ENCODE measurements at places on chromosomes 7 and 10.

- DNase-seq = peak; percentile 39
Measured at GRCh38 chr10:78473006-78473405, 439.3 kb downstream of the RPS24 start.

GRCh38 chr7:22240904-22241571 is 115.9 kb downstream of the RAPGEF5 start:
- DNase-seq = no peak

DNA sequence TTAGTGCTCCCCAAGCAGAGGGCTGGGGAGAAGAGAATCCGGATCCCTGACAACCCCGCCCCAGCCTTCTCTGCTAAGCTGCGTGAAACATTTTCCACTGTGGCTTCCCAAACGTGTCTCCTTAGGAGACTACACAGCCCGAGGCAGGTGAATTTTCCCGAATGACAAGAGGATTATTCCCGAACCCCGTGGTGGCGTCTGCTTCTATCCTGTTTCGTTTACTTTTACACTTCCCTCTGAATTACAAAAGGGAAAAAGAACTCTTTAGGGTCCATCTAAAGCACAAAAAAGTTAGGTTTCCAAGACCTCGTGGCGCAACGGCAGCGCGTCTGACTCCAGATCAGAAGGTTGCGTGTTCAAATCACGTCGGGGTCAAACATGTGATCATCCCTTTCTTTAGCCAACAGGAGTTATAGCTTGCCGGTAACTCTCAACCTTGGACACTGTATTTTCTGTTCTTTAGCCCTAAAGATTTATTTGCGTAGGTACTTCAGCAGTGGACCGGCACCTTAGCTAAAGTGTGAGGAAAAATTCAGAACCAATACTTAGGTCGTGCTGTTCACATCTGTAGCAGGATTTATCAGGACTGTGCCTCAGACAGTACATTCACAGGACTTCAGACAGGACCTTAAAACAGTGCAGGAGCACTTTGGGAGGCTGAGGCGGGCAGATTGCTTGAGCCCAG is 3.2 kb upstream of the ZNF789 start:
- DNase-seq = peak; percentile 25

DNA sequence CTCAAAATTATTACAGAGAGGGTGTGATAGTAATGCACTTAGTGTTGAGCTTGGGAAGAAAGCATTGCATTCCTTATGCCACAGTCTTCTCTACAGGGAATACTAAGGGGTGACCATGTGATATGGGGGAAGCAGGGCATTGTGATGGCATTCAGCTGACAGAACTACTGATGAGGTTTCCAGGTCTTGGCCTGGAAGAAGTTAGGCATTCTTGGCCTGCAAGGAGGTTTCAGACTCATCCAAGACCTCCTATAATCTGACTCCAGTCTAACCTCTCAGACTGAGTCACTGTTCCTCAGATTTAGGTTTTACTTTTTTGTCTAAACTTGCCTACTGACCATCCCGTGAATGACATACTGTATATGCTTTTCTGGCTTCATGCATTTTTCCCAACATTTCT is 7.9 kb downstream of the STMP1 start:
- DNase-seq = no peak

GRCh38 chr10:15068802-15069201 is 19.8 kb downstream of the ACBD7 start:
- no peak for DNase-seq

DNA sequence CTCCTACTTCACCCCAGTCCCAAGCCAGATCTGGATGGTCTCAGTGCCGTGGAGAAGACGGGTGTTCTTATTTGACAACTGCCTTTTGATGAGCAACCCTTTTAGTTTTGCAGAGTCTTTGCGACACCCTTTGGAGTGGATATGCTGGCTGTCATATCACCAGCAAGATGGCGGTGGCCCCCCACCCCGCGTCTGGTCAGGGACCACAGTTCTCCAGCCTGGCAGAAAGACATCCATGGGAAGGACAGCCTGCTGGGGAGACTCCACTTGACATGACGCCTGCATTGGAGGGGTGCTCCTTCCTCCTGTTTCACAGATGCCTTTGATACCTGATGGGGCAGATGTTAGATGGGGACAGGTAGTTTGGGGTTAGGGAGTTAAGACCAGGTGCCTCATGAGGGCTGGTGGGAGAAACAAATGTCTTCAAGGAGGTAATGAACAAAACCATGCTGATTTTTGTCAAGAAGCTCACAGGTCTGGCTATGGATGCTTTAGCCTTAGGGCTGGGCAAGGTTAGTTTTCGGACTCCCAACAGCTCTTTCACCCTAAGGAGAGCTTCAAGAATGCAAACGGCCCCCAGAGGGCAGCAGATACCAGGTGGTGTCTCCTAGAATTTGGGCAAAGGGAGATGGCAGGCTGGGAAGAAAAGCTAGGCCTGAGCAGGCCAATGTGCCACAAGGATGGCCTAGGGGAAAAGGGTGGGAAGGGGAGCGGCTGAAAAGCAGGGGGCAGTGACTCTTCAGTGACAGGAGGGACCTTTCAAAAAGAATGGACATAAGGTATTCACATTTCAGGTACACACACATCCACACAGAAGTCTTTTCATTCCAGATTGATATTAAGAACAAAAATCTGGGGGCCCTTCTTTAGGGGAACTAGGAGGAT is 95.2 kb downstream of the CLEC2L start:
- peak; percentile 64 for DNase-seq

DNA sequence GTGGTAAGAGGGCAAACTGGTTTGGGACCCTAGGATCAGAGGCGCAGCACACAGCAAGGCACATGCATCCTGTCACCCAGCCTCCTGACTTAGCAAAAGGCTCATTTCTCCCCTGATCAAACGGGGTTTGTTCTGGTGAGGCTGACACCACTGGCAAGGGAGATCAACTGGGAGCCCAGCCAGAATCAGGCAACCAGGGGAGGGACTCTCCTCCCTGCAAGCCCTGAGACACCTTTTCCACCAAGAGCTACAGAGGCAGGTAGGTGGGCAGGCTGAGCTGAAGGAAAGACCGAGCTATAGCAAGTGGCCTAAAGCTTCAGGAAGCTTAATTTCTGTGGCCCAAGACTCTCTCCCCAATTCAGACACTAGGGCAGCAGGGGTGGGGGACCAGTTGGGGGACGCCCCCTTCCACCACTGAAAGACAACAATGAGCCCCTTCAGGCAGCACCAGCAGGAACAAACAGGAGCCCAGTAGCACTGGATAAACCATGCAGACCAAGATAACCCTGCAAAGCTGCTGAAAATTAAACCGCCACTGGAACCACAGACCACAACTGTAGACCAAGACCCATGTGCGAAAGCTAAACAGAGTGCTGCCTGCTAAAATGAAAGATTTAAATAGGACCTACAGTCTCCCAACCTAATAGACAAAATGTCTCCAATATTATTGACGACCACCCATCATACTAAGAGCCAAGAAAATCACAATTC is 27.1 kb upstream of the SAR1A start:
- no peak for DNase-seq

GRCh38 chr7:116176226-116176625 is 34.1 kb upstream of the TES start:
- DNase-seq = no peak

DNA sequence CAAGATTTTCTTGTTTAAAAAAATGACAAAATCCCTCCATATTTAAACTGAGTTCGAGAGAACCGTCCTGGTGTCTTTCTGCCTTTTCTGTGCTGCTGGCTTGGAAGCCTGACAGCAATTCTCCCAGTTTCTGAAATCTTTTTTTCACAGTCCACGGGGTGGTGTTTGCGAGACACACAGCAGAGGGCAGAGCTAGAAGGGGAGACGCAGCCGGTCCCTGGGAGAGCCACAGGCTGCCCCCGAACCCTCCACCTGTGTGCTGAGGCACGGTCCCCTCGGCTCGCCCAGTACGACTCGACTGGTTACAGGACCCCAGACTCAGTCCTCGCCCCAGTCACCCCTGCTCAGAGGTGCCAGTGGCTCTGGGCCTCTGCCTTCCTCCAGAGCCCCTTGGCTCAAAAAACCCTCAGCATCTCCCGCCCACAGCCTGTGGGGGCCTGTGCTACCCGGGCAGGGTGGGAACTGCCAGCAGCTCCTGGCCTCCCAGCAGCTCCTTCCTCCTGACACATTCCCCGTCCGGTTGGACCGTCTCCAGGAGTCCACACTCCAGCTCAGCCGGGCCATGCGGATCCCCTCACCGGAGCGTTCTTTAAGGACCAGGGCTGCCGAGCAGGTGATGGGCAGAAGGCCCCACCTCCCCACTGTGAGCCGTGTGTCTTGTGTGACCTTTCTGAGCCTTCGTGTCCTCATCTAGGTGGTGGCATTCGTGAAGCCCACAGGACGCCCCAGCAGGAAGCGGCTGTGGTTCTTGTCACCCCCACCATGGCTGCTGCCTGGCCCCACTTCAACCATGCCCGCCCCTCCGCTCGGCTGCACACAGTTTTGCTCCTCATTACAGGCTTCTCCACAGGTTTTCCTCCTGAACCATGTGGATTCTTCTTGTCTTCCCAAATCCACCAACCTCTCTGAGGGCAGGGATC is 52.3 kb upstream of the EN2 start:
- DNase-seq = peak; percentile 29

DNA sequence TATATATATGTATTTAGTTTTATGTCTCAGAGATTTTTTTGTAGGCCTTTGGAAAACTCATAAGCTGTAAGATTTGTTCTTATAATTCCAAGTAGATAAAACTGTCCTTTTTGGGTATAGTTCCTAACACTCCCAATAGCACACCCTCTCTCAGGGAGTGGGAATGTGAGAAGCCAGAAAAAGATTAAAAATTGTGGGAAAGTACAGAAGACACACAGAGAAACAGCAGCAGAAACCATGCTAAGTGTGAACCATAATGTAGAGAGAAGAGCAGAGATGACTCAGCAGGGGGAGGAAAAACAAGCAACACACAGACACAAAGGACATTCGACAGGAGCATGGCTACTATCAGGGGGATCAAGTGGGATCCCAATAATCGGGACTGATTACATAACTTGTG is 401.6 kb downstream of the MAGI2 start:
- DNase-seq = no peak

DNA sequence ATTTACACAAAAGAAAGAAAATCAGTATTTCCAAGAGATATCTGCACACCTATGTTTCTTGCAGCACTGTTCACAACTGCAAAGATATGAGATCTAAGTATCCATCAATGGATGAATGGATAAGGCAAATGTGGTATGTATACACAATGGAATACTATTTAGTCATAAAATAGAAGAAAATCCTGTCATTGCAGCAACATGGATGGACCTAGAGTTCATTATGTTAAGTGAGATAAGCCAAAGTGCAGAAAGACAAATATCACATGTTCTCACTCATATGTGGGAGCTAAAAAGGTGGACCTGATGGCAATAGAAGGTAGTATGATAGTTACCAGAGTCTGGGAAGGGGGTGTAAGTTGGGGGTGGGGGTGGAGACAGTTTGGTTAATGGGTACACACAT is 1171.6 kb downstream of the SORCS1 start:
- no peak for DNase-seq

- DNase-seq = no peak
Measured at GRCh38 chr7:41787651-41788350, 84.9 kb upstream of the INHBA start.

GRCh38 chr10:122702275-122702674 is 2.6 kb upstream of the C10orf120 start:
- DNase-seq = no peak

GRCh38 chr10:123621916-123622315 is 44.2 kb upstream of the GPR26 start:
- DNase-seq = no peak

DNA sequence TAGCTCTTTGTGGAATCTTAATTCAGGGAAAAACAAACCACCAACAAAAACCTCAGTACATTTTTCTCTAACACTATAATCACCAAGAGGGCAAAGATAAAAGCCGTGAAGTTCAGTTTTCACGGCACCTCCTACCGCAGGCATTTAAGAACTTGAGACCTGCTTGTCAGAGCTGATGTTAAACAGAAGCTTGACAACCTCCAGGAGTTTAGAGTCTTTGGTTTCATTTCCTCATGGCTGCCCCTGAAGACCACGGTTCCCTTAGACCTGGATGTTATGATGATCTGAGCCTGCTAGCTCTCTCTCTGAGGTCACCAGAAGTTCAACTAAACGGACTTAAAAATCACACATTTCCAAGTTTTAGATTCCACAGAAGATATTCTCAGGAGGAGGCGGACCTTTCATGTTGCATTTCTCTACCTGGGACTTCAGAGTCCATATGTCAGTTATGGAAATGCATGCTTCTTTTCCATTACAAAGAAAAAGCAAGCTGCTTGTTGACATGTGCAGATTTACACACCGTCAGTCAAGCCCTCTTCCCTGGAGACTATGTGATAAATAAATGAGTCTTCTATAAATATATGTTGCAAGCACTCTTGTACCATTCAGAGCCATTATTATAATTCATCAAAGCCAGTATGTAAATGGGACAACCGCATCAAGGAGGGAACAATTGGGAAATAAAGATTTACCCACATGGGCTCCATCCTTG is 258.0 kb downstream of the GFRA1 start:
- DNase-seq = no peak

DNA sequence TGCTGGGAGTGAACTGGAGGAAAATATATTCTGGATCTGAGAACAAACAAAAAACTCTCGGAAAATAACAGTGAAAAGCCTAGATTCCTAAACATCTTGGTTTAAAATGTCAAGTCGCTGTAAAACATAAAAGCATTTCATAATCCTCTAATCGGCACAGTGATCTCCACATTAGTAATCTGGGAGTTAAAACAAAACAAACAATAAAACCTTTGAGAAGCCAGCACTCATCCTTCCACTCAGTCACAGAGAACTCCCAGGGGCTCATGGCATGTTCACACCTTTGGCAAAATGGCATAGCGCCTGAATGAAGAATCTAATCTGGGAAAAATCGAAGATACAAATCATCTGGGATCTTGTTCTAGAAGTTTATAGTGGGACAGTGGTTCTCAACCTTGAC is 24.1 kb upstream of the HPS1 start:
- no peak for DNase-seq

- DNase-seq = no peak
Measured at GRCh38 chr10:31604096-31604495, 285.1 kb downstream of the ZEB1 start.

DNA sequence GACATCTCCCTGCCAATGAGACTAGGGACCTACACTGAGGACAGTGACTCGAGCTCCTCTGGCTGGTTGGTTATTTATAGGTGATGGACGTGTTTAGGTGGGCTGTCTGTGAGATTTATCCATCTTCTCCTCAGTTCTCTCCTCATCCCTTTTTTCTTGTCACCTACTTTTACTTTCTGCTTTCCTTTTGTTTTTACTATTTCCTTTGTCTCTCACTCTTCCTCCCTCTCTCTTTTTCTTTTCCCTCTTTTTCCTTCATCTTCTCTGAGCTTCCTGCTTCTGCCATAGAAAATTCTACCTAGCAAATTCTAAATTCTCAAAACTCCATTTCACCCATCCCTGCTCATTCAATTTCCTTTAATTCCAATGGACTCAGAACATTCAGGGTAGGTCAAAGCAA is 478.0 kb downstream of the GRID1 start:
- no peak for DNase-seq
